ENCODE measurements at places on chromosomes 4 and X.

DNA sequence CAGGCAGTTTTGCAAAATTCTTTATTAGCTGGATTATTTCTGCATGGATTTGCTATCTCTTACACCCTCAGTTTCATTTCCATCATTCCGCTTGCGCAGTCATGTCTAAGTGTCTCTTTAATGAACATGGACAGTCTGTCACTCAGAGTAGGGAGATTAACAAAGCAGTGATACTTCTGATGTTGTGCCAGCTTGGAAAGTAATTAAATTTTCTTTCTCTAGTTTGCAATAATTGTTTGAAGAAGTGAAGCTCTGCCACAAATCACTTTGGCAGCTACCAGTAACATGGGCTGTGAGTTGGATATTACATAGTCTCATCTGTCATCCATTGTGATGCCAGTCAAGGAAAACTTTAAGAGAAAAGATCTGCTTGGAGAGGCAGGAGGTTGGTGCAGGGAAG lies 324.8 kb upstream of the NWD2 start:
- DNase-seq, result no peak

DNA sequence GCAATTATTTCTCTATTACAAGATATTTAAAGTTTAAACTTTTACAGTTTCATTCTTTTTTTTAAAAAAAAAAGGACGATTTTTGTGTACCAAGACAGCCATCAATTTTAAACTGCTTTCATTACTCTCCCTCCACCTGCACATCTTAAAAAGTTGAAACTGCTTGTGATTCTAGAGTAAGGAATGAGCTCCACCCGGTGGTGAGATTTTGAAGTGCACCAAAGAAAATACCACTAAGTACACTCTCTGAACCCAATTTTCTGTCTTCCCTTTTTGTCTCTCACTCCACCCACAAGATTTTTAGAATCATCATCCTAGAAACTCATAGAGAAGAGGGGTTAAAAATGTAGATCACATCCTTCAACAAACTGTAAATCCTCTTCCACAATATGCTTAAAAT lies 91.3 kb upstream of the WDR44 start:
- DNase-seq, result no peak

DNA sequence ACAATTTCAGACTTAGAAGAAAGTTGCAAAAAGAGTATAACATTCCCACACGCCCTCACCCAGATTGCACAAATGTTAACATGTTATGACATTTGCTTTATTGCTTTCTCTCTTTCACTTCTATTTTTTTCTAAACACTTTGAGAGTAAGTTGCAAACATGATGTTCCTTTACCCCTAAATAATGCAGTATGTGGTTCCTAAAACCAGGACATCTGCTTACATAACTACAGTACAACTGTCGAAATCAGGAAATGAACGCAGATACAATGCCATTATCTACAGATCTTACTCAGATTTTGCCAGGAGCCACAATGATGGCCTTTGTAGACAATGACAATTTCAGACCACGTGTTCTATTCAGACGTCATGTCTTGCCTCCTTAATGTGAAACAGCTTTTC lies 22.4 kb downstream of the SH3TC1 start:
- no peak for DNase-seq

DNA sequence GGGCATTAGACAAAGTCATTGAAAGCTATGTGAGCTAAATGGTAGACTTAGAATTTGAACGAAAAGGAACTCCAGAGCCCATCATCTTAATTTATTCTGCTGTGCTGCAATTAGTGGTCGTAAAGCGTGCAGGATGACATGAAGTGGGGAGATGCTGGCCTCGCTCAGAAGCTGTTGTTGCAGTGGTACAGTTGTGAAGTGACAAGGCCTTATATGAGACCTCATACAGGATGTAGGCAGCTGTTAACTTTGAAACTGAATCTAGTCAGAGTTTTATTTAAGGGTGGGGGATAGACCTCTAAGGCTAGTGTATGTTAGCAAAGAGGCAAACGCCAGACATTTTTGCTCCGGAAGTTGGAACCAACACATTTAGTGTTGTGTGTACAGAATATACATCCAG lies 13.4 kb downstream of the KLF3 start:
- no peak for DNase-seq

DNA sequence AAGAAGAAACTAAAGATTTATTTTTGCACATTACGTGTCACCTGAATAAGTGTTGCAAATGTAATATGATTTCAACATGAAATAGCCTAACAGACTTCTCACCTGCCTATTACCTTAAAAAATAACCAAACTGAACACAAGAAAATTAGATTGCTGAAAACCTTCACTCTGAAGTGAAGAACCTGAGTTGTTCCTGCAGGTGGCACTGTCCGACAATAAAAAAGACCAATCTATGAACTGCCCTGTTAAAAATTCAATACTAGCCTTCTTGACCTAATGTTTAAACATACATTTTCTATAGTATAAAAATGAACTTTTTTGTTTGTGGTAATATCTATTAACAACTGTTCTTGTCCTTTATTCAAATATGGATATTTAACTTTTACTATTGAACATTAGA lies 69.2 kb upstream of the PNPLA4 start:
- no peak for DNase-seq

- DNase-seq, result peak; percentile 49
Measured at GRCh38 chrX:16160729-16161128, 6.6 kb upstream of the MAGEB17 start.

DNA sequence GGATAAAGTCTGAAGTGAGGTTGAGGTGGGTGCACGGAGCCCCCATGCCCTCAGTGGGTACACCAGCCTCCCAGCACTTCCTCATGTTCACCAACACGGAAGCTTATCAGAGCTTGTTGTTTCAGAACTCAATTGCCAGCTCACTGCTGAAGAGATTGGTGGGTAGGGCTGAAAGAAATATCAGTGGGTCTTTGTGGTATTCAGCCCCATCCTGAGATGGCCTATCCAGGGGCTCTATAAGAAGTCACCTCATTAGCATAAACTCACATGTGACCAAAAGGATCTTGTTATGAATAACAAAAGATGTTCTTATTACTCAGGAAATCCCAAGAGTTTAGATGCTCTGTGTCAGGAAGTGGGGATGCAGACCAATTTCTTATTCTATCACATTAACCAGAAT lies 177.3 kb downstream of the ARHGAP10 start:
- no peak for DNase-seq

- DNase-seq, result no peak
Measured at GRCh38 chr4:53010318-53010717, 148.2 kb downstream of the RASL11B start.

GRCh38 chr4:148901075-148901705 lies 459.0 kb upstream of the NR3C2 start:
- no peak for DNase-seq

DNA sequence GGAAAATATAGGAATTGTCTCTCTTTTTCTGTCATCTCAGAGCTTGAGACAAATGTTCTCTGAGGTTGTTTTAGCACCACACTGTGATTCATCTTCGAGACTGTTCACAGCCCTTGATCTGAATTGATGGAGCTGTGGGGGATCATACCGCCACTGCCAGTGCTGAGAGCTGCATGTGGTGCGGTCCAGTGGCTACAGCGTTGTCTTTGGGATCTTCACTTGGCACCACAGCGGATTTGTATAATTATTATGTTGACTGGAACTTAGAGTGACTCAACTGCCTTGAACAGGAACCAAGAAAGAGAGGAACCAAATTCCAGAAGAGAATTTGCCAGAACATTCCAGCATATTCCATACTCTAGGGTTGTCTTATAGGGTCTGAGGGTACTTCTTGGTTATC lies 29.1 kb downstream of the TBL1X start:
- DNase-seq, result no peak

DNA sequence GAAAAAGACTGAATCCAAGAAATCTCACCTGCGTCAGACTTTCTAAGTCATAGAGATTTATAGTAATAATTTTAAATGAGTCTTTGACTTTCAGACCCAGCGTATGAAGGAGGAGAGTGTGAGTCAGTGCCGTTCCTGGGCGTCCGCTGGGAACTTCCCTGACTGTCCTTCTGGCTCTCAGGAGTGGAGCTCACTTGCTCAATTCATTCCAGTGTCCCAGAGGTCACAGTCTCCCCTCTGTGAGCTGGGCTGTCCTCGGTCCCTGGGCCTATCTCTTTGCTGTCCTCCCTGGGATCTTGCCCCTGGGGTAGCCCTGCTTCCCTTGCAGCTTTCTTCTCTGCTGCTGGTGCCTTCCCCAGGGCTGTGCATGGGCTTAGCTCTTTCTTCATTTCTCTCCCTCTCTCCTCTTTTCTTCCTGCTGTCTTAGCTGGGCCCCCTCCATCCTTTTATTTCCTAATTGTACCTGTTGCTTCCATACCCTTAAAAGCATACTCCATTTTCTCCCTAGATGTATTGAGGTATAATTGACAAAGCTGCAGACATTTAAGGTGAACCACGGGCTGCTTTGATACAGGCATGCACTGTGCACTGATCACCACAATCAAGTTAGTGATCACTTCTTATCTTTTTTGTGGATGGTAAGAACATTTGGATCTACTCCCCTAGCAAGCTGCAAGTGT lies 11.6 kb downstream of the SORBS2 start:
- DNase-seq, result no peak

GRCh38 chrX:14865201-14865600 lies 7.7 kb downstream of the FANCB start:
- DNase-seq, result peak; percentile 14

DNA sequence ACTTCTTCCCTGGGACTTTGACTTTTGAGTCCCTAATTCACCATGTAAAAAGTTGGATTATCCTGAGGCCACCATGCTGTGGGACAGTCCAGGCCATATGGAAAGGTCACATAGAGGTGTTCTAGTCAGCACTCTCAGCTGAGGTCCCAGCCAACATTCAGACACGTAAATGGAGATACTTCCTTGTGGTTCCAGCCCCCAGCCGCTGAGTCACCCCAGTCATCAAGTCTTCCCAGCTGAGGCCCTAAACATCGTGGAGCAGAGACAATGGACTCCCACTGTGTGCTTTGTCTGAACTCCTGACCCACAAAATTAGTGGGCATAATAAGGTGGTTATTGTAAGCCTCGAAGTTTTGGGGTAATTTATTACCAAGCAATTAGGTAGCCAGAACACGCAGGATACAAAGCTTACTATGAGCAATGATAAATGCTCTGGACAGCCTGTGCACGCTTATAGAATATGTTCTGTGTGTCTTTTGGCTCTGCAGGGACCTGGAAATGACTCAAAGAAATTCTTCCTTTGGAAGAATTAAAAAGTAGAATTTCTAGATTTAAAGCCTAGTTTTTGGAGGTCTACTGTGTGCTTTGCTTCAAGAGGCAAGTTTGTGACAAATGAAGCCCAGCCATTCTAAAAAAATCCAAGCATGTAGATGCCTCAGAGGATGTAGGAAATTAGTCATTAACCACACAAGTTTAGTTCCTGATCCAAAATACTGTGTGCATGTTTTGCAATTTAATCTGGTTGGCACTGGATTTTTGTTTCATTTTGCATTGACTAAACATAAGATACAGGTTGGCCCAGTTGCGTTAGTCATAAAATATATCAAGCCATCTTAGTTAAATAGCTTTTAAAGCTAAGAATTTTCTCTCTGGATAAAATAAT lies 33.2 kb upstream of the SLC9A7 start:
- peak; percentile 73 for DNase-seq

GRCh38 chr4:26237916-26238315 lies 82.9 kb upstream of the RBPJ start:
- DNase-seq, result no peak

DNA sequence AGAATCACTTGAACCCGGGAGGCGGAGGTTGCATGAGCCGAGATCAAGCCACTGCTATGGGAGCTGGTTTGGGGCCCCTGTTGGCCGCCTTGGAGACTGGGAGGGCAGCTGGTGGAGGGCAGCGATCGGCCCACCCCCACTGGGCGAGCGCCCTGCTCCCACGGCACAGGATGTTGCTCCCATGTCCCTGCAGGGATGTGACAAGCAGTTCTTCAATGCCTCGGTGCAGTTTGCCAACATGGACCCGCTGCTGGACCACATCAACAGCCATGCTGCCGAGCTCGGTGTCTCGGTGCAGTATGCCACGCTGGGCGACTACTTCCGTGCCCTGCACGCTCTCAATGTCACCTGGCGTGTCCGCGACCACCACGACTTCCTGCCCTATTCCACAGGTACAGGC lies 19.4 kb downstream of the MAN2B2 start:
- no peak for DNase-seq

DNA sequence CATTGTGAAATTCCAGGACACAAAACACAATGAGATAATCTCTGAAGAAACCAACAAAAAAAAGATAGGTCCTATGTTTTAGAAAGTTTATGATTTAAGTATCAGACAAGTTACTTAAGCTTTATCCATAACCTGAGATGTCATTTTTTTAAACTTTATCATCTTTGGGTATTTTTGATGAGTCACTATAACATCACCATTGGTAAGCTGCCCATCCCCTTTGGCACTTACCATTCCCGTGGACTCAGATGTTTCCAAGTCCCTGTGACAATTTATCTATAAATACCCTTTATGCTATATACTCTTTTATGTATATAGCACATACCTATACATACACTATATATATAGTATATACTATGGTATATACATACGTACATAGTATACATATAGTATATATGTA lies 198.9 kb upstream of the GEMIN8 start:
- no peak for DNase-seq

DNA sequence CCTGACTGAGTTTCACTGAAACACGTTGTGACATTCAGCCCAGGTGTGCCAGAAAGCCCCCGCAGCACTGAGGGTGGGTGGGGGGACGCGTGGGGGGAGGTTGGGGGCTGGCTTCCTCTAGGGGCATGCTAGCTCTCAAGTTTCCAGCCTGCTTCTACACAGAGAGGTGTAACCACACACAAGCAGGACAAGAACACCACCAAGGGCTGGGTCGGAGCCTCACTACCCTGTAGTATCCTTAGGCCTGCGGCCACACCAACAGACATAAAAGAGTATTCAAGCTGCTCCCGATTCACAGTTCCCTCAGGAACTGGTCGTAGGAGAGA lies 1.8 kb downstream of the USP46 start:
- no peak for DNase-seq

- no peak for DNase-seq
Measured at GRCh38 chr4:128553686-128554515, 255.6 kb upstream of the JADE1 start.

GRCh38 chrX:9781941-9782340 lies 4.3 kb upstream of the SHROOM2 start:
- no peak for DNase-seq

- DNase-seq, result no peak
Measured at GRCh38 chrX:39117101-39117500, 315.8 kb downstream of the MID1IP1 start.

DNA sequence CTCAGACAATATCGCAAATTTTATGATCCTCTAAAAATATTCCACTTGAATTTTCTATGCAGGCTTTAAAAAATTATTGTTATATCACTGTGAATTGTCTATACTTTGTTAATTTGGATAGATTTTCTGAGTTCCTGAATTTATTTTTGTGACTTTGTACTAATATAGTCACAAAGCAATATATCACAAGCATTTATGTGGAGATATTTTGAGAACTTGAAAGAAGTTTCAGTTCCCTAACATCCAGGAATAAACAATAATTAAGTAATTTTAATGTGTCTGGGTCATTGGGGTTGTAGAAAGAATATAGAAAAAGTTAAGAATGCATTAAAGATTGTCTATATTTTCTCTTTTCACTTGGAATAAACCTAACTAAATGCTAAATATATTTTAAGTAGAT lies 32.0 kb downstream of the CXCL8 start:
- DNase-seq, result no peak

- no peak for DNase-seq
Measured at GRCh38 chr4:168076989-168077725, 15.2 kb upstream of the ANXA10 start.

GRCh38 chrX:2766906-2767305 lies 15.1 kb downstream of the XG start:
- no peak for DNase-seq
